Purkinje cell (primary cell): ENCODE measurements at places on chromosomes 11 and 22. TPM values are rescaled to one million over a fixed set of nuclear protein-coding genes. Genes with fewer than 3 reads are reported as not detected.

The MUC5B gene
- not detected in 2 replicates for polyA plus RNA-seq

The NAALAD2 gene
- polyA plus RNA-seq: 10.0 and 20.0 TPM in 2 replicates

The MYRF gene
- 0.06 TPM in 1 of 2 replicates, not detected in the other for polyA plus RNA-seq

The GGTLC2 gene
- not detected in 2 replicates for polyA plus RNA-seq

The C22orf15 gene
- polyA plus RNA-seq: not detected in 2 replicates

The NAV2 gene
- 0.36 and 0.90 TPM in 2 replicates for polyA plus RNA-seq

The APBB1 gene
- 52.5 and 67.7 TPM in 2 replicates for polyA plus RNA-seq

The ART1 gene
- not detected in 2 replicates for polyA plus RNA-seq

The MUC5AC gene
- not detected in 2 replicates for polyA plus RNA-seq

The POLD4 gene
- 4.0 TPM in 1 of 2 replicates, not detected in the other for polyA plus RNA-seq
